Right kidney (tissue), 9 donors: ENCODE measurements at places on chromosomes 6 and 20.

DNA sequence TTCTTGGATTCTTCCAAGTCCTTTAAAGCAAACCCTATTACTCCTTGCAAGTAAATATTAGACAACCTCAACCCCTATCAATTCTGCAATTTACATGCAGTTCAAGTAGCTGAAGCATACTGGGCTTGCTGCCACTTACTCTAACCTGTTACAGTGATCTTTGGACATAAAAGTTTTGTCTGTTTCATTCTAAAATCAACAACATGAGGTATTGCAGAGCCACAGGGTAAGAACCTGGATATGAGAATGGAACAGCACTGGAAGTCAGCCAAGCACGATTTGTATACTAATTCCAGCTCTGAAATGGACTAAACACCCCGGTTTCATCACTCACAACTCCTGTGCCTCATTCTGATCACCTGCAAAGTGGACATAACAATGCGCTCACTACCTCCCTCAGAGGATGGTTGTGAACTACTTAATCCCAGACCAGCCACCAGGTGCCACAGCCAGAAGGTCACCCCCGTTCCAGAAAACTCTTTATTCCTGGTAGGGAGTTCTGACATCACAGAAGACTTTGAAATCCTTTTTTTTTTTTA is 270.0 kb downstream of the ADGB start:
- DNase-seq = no peak

DNA sequence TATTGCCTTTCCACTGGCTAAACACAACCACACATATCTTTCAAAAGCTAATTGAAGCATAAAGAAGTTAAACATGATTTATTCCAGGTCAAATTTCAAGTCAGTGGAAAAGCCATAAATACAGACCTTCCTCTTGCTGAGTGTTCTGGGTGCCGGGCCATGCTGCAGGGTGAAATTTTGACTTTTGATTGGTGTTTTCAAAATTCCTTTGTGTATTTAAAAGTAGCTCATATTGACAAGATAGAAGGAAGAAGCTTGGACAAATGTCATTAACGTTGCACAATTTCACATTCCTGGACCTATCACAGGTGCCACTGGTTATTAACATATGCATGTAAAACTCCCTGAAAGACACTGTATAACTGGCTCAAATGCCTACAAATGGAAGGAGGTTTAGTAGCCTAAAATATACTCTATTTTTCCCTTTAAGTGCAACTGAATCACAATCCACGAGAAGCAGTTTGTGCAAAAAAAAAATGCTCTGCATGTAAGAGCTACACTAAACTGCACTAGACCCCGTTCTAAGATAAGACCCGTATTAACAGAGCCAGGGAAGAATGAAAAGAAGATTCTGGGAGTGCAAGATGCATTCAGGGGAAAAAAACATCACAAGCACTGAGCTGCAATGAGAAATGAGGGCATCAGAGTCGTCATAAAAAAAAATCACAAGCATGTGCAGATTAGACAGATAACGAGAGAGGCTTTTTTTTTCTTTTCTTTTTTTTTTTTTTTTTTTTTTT is 30.4 kb downstream of the ATXN1 start:
- DNase-seq = no peak

DNA sequence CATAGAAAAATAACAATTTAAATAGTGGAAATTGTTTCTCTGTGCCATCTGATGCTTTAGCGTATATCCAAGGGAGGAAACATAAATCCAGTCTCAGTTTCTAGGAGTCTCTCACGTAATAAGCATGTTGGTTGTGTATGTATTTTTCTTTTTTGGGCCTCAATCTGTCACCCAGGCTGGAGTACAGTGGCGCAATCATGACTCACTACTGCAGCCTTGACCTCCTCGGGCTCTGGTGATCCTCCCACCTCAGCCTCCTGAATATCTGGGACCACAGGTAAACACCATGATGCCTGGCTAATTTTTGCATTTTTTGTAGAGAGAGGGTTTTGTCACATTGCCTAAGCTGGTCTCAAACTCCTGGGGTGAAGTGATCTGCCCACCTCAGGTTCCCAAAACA is 78.6 kb upstream of the PLN start:
- no peak for DNase-seq

DNA sequence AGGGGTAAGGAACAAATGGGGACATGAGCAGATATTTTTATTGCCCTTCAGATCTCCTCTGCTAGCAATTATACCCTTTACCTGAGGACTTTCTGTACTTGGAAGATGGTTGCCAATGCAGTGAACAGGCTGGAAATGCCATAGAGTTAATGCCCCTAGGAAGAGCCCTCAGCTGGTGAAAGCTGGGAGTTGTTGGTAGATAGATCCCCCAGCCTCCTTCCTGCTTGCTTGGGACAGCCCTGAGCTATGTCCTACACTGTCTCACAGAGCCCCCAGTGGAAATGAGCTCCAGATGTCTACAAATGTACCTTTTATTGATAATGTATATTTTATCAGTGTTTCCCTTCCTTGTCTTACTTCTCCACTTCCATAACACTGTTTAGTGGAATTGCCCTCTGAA is 87.6 kb upstream of the PAK5 start:
- no peak for DNase-seq

- no peak for DNase-seq
These were observed 354.5 kb downstream of the UTRN start for GRCh38 chr6:144639654-144640053.

DNA sequence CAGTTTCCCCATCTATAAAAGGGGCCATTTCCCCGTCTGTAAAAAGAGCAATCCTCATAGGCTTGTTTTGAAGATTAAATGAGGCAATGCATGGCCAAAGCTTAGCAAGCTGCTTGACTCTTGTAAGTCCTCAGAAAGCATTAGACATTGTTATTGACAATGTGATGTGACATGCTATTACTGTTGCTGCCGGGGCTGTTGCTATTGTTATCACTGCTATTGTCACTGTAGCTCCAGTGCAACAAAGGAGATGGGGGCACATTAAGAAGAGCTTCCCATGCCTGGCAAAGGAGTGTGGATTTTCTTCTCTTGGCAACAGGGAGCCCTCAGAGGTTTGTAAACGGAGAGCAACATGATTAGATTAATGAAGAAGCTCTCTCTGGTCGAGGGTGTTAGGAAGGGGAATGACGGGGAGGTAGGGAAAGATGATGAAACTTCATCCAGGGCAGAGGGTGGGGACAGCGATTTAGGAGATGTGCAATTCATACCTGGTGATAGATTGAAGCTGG is 33.1 kb upstream of the FAM83D start:
- no peak for DNase-seq

GRCh38 chr20:53897884-53898555 is 172.4 kb downstream of the BCAS1 start:
- DNase-seq = no peak

- DNase-seq = no peak
These were observed 67.9 kb upstream of the DUSP22 start for GRCh38 chr6:224350-224749.

- no peak for DNase-seq
These were observed 43.9 kb upstream of the PRND start for GRCh38 chr20:4677846-4678245.

DNA sequence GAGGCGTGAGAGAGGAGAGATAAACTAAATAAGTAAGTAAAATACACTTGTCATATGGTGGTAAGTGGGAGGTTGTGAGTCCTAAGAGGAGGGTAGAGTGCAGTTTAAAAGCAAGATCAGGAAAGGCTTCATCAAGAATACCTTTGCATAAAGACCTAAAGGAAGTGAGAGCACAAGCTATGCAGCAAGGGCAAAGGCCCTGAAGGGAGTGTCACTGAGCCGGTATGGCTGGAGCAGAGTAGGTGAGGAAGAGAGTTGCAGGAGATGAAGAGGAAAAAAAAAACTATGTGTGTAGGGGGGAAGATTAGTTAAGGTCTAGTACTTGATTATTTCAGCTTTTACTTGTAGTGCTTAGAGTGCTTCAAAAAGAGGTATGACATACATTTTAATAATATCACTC is 11.0 kb downstream of the DNAAF9 start:
- DNase-seq = no peak

DNA sequence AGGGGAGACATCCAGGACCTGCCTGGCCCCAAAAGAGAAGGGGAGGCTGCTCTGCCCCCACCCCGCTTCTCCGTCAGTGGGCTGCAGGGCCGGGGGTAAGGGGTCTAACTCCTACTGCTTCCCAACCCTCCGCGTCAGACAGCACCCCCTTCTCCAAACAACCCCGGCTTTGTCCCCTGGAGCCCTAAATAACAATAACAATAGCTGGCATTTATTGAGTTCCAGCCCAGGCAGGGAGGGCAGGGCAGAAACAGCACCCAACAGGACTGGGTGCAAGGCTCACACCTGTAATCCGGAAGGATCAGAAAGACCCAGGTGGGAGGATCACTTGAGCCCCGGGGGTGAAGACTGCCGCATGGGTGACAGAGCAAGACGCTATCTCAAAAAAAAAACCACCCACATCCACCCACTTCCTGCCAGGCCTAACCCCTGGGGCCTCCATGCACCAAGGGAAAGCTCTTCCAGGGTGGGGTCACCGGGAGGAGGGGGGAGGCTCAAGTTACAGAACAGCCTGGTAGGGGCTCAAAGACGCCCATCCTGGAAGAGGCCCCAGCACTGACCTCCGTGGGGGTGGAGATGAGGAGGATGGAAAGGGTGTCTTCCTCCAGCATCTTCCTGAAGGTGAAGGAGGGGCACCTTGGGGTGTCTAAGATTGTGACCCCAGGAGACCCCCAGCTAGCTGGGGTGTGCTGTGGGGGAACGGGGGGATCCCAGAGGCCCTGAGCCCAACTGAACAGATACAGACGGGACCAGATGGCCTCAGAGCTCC is 1.3 kb upstream of the FNDC11 start:
- no peak for DNase-seq
